Regular cardiac myocyte (primary cell): ENCODE measurements at places on chromosomes 4 and X. TPM values are rescaled to one million over a fixed set of nuclear protein-coding genes. Genes with fewer than 3 reads are reported as not detected.

Gene ZNF280C
- total RNA-seq, result 1.7 and 2.9 TPM in 2 replicates

Gene CTPS2
- total RNA-seq, result 9.0 and 10.7 TPM in 2 replicates

Gene DMP1
- total RNA-seq, result not detected in 2 replicates

Gene RHOH
- total RNA-seq, result not detected in 2 replicates

Gene INPP4B
- 25.3 and 44.8 TPM in 2 replicates for total RNA-seq

Gene NEUROG2
- not detected in 2 replicates for total RNA-seq

Gene ADH6
- under 0.01 TPM in 1 of 2 replicates, not detected in the other for total RNA-seq

Gene KLHL2
- 19.7 and 24.7 TPM in 2 replicates for total RNA-seq

Gene NMU
- total RNA-seq, result 0.19 TPM in 1 of 2 replicates, not detected in the other

Gene MAGED4B
- 41.2 and 56.0 TPM in 2 replicates for total RNA-seq

Gene TMSB15C
- total RNA-seq, result 2.3 and 3.1 TPM in 2 replicates

Gene COL25A1
- total RNA-seq, result 0.19 and 2.0 TPM in 2 replicates

Gene LRRC66
- 0.28 and 0.38 TPM in 2 replicates for total RNA-seq

Gene WWC2
- 22.8 and 36.4 TPM in 2 replicates for total RNA-seq

Gene MXRA5
- 0.58 and 7.0 TPM in 2 replicates for total RNA-seq

Gene MANBA
- 24.9 and 120 TPM in 2 replicates for total RNA-seq

Gene MSX1
- 0.56 and 0.77 TPM in 2 replicates for total RNA-seq

Gene PLP1
- under 0.01 and 0.28 TPM in 2 replicates for total RNA-seq

Gene PAGE2B
- total RNA-seq, result not detected in 2 replicates

Gene ZFP92
- total RNA-seq, result 0.19 and 0.28 TPM in 2 replicates

Gene IQSEC2
- 4.0 and 4.2 TPM in 2 replicates for total RNA-seq

Gene TRPC5OS
- not detected in 2 replicates for total RNA-seq

Gene AMOT
- total RNA-seq, result 0.85 and 5.2 TPM in 2 replicates

Gene ATP8A1
- total RNA-seq, result 0.19 and 1.1 TPM in 2 replicates

Gene MAOA
- total RNA-seq, result 4.6 and 11.0 TPM in 2 replicates

Gene UGT2B11
- total RNA-seq, result not detected in 2 replicates

Gene HTR2C
- total RNA-seq, result not detected in 2 replicates
